ENCODE measurements at places on chromosomes 16 and 17. TPM values are rescaled to one million over a fixed set of nuclear protein-coding genes. Genes with fewer than 3 reads are reported as not detected.

Gene SBK1
- 23.6 TPM for total RNA-seq

Gene TMEM235
- not detected for total RNA-seq

Gene HAS3
- total RNA-seq = 6.0 TPM

Gene SKAP1
- not detected for total RNA-seq

Gene C1QTNF1
- 0.67 TPM for total RNA-seq

Gene TBX6
- total RNA-seq = 2.9 TPM

Gene C16orf46
- not detected for total RNA-seq

GRCh38 chr17:8963014-8963413, 2.5 kb downstream of the PIK3R5 start:
- no peak for DNase-seq

DNA sequence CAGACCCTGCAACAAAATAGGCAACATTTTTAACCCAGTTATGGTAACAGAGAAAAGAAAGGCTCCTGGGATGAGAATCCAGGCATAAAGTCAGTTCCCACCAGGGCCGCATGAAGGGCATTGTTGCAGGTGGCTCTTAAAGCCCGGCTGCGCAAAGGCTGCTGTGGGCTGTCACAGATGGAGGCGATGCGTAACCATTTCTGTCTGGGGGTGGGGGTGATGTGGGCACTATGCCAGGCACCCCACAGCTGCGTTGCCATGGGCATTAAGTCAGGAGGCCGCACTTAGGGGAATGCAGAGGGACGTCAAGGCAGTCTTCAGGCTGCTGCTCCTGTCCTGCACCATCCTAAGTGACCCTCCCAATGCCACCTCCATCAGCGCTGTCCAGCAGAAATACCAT, 228.4 kb downstream of the CPPED1 start:
- no peak for DNase-seq

DNA sequence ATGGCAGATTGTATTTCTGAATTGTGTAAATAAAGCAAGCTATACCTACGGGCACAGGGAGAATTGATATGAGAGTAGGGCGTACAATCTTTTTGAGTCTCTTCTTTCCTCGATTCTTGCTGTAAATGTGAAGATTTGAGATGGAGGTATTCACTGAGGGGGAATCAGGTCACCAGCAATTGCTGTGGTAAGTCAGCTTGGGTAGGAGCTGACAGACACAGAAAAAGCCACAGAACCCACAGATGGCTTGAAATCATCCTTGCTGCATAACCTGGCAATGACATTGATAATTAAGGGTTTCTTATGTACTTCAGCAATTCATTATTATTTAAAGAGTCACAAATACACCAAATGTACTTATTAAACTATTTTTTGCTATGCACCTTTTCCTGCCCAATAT, 164.2 kb downstream of the CNTNAP4 start:
- DNase-seq = no peak

GRCh38 chr16:74769586-74770190, 4.9 kb downstream of the FA2H start:
- DNase-seq = no peak

DNA sequence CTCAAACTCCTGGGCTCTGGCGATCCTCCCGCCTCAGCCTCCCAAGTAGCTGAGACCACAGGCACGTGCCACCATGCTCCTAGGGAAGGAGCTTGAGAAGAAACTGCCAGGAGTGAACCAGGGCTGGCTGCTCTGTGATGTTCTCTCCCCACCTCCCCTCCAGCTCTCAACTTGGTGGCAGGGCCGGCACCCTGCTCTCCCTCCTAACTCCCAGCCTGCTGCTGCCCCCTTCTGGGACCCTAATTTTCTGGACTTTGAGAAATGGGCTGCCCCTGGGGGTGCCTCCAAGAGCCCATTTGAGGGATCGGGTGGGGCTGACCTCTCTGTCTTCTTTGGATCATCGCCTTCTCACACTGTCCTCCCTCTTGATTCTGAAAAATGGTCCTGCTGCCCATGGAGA, 14.9 kb upstream of the STAT3 start:
- peak; percentile 83 for DNase-seq

DNA sequence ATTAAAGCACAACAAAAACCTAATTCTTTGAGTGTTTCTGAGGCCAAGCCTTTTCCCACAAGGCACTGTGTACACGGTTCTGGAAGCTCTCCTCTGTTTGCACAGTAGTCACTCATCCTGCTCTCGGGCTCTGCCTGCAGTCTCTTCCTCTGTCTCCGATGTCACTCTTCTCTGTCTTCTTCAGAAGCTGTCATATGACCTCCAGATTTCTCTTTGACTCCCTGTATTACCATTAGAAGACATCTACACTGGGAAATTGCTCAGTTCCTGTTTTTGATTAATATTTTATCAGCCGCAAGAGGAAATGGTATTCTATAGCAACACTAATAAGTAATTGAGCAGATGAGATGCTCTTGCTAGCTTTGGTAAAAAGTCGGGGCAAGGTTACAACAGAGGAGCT, 422.9 kb downstream of the WWOX start:
- no peak for DNase-seq

DNA sequence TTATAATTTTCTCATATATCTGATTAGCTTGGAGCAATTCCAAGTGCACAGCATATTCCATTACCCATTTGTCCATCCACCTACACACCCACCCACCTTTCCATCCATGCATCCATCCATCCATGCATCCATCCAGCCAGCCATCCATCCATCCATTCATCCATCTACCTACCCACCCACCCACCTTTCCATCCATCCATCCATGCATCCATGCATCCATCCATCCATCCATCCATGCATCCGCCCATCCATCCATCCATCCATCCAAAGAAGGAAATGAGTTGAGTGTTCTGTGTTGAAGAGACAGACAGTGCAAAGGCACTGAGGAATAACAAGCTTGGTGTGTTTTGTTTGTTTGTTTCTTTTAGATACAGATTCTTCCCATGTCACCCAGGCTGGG, 78.7 kb upstream of the FAM20A start:
- no peak for DNase-seq

GRCh38 chr16:69599731-69600130, 34.0 kb downstream of the NFAT5 start:
- DNase-seq = no peak

DNA sequence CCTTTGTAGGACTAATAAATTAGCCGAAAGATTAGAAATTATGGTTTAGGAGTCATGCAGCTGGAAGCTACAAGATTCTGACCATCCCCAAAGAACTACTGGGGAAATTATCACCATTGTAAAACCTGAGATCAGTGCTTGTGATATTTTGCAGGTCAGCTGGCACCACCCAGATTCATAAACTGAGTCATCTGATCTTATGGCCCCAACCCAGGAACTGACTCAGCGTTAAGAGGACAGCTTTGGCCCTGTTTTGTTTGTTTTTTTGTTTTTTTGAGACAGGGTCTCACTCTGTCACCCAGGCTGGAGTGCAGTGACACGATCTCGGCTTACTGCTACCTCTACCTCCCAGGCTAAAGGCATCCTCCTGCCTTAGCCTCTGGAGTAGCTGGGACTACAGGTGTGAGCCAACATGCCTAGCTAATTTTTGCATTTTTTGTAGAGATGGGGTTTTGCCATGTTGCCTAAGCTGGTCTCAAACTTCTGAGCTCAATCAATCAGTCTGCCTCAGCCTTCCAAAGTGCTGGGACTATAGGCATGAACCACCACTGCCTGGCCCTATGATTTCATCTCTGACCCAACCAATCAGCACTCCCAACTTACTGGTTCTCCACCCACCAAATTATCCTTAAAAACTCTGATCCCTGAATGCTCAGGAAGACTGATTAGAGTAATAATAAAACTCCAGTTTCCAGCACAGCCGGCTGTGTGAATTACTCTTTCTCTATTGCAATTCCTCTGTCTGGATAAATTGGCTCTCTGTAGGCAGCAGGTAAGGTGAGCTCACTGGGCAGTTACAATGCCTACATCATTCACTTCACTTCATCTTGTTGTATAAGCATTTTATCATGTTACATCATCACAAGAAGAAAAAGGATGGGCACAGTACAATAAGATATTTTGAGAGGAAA, 79.4 kb upstream of the KSR1 start:
- no peak for DNase-seq
